ENCODE measurements at places on chromosomes 11 and 22.

- no peak for DNase-seq
Observed at GRCh38 chr22:48089601-48090331, 1327.3 kb downstream of the TBC1D22A start.

GRCh38 chr22:37663521-37664140, 5.1 kb downstream of the PDXP start:
- DNase-seq, result no peak

GRCh38 chr11:32781721-32782120, 12.7 kb downstream of the CCDC73 start:
- no peak for DNase-seq

DNA sequence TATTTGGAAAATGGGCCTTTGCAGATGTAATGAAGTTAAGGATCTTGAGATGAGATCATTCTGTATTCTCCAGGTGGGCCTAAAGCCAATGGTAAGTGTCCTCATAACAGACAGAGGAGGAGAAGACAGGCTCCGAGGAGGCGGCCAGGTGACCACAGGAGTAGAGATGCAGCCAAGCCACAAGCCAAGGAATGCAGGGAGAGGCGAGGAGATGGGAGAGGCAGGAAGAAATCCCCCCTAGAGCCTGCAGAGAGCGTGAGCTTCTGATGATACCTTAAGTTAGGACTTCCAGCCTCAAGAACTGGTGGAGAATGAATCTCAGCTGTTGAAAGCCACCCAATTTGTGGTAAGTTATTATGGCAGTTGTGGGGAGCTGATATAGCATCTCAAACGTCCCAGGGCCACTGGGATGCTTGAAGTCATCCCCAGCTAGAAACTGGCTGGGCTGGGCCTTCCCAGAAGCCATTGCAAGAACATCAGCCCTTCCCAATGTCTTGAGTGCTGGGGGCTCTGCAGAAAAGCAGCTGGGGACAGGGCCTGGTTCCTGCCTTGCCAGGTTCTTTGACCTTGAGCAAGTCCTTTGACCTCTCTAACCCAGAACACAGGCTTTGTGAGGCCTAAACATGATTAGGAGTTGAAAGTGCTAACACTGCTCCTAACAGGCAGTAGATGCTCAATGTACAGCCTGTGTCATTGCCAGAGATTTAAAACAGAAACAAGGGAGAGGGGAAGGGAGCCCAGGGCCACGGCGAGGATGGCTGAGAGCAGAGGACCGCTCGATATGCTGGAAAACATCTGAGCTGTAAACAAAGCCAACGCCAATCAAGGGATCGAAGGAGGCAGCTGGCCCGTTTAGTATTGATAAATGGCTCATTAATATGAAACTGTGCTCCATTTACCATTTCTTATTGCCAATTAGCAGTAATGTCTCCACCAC, 632.3 kb downstream of the TBC1D22A start:
- no peak for DNase-seq
